ENCODE measurements at places on chromosomes 2 and 18. TPM values are rescaled to one million over a fixed set of nuclear protein-coding genes. Genes with fewer than 3 reads are reported as not detected.

- no peaks in the 10 kb centered on the region for H3K27me3 ChIP-seq
- no peak for DNase-seq
- H3K36me3 ChIP-seq = no peaks in the 10 kb centered on the region
- H3K27ac ChIP-seq = no peak overlapping the region
- H3K4me3 ChIP-seq = no peak overlapping the region
- no peaks in the 10 kb centered on the region for H3K4me1 ChIP-seq
Measured at GRCh38 chr2:48728295-48728694, 27.2 kb downstream of the LHCGR start.

GRCh38 chr2:198525211-198525969 is 721.0 kb downstream of the PLCL1 start:
- no peak overlapping the region for H3K27ac ChIP-seq
- H3K4me3 ChIP-seq = no peak overlapping the region
- no peaks in the 10 kb centered on the region for H3K27me3 ChIP-seq
- H3K4me1 ChIP-seq = no peaks in the 10 kb centered on the region

MERTK gene
- 0.20 TPM for total RNA-seq

PNPT1 gene
- 14.3 TPM for total RNA-seq

DNA sequence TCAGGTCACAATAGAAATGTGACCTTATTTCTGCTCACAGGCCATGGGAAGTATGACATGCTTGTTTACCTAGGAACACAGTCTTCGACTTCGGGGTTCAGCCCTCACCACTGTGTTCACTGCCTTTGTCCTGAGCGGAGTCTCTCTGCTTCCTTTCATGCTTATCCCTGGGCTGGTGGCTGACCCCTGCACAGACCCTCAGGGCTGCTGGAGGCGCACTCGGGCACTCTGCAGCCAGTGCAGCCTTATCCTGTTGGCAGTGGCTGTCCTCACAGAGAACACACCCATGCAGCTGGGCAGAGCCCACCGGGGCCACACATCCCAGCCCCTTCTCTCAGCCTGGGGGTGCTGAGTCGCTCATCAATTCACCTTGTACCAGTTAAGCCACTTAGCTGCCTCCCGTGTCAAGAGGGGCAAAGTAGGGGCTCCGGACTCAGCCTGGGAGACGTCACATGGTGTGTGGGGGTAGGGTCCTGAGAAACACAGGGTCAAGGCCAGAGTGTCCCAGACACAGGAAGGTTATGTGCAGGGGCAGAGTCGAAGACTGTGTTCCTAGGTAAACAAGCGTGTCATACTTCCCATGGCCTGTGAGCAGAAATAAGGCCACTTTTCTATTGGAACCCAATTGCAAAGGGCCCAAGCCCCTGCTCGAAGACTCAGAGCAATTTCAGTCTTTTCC is 107.5 kb downstream of the FAM210A start:
- H3K27ac ChIP-seq = no peak overlapping the region
- H3K4me3 ChIP-seq = no peak overlapping the region
- H3K27me3 ChIP-seq = no peaks in the 10 kb centered on the region

- H3K4me3 ChIP-seq = no peak overlapping the region
- no peaks in the 10 kb centered on the region for H3K4me1 ChIP-seq
- H3K27ac ChIP-seq = no peak overlapping the region
- DNase-seq = no peak
Measured at GRCh38 chr2:236642584-236643291, 73.1 kb downstream of the ACKR3 start.

MAB21L4 gene
- total RNA-seq = not detected

GRCh38 chr2:133241224-133241571 is 327.1 kb downstream of the NCKAP5 start:
- no peak overlapping the region for H3K4me3 ChIP-seq
- no peak for DNase-seq
- H3K4me1 ChIP-seq = no peaks in the 10 kb centered on the region

NETO1 gene
- not detected for total RNA-seq

- H3K36me3 ChIP-seq = no peaks in the 10 kb centered on the region
- no peaks in the 10 kb centered on the region for H3K4me1 ChIP-seq
- no peak overlapping the region for H3K4me3 ChIP-seq
- no peak overlapping the region for H3K27ac ChIP-seq
- no peak for DNase-seq
Measured at GRCh38 chr2:105385731-105386540, 12.9 kb downstream of the FHL2 start.

ANKRD62 gene
- not detected for total RNA-seq

- H3K4me3 ChIP-seq = no peak overlapping the region
- H3K27ac ChIP-seq = no peak overlapping the region
- no peaks in the 10 kb centered on the region for H3K36me3 ChIP-seq
- no peak for DNase-seq
- H3K4me1 ChIP-seq = no peaks in the 10 kb centered on the region
Measured at GRCh38 chr2:199756743-199757142, 94.2 kb downstream of the FTCDNL1 start.

SH3RF3 gene
- 1.4 TPM for total RNA-seq

- no peak overlapping the region for H3K27ac ChIP-seq
- H3K27me3 ChIP-seq = no peaks in the 10 kb centered on the region
- H3K4me1 ChIP-seq = no peaks in the 10 kb centered on the region
- H3K36me3 ChIP-seq = no peaks in the 10 kb centered on the region
- DNase-seq = peak; percentile 8
- H3K4me3 ChIP-seq = no peak overlapping the region
Measured at GRCh38 chr2:222483513-222484039, 59.2 kb downstream of the SGPP2 start.

DNA sequence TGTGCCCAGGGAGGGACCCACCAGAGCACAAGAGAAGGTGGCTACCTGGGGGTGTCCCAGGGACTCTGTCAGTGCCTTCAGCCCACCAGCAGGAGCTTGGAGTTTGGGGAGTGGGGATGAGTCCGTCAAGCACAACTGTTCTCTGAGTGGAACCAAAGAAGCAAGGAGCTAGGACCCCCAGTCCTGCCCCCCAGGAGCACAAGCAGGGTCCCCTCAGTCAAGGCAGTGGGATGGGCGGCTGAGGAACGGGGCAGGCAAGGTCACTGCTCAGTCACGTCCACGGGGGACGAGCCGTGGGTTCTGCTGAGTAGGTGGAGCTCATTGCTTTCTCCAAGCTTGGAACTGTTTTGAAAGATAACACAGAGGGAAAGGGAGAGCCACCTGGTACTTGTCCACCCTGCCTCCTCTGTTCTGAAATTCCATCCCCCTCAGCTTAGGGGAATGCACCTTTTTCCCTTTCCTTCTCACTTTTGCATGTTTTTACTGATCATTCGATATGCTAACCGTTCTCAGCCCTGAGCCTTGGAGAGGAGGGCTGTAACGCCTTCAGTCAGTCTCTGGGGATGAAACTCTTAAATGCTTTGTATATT is 14.0 kb downstream of the ITM2C start:
- peaks cover 3% of the 10 kb centered on the region for H3K4me1 ChIP-seq
- H3K27me3 ChIP-seq = no peaks in the 10 kb centered on the region
- no peak overlapping the region for H3K27ac ChIP-seq
- DNase-seq = no peak
- no peak overlapping the region for H3K4me3 ChIP-seq

- H3K4me3 ChIP-seq = no peak overlapping the region
- H3K27ac ChIP-seq = no peak overlapping the region
- peaks cover 9% of the 10 kb centered on the region for H3K4me1 ChIP-seq
- no peaks in the 10 kb centered on the region for H3K36me3 ChIP-seq
- no peaks in the 10 kb centered on the region for H3K27me3 ChIP-seq
- no peak for DNase-seq
Measured at GRCh38 chr2:48423376-48423775, 106.6 kb upstream of the STON1 start.

DNA sequence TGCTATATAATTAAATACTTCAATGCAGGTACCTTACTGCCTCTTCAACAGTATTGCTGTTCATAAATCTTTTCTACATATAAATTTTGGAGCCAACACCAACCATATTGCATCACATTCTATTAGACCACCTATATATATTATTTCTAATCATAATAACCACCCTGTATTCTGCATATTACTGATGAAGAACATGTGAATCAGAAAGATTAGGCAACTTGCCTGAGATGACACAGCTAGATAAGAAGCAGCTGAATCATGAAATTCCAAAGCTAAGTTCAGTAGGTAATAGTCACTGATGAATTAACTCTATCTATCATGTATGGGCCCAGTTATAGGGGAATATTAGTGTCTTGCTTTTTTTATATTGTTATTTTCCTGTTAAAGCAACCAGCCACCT is 161.8 kb downstream of the AGPS start:
- no peaks in the 10 kb centered on the region for H3K27me3 ChIP-seq
- H3K4me1 ChIP-seq = peaks cover 8% of the 10 kb centered on the region
- no peaks in the 10 kb centered on the region for H3K36me3 ChIP-seq
- no peak for DNase-seq
- H3K4me3 ChIP-seq = no peak overlapping the region

DNA sequence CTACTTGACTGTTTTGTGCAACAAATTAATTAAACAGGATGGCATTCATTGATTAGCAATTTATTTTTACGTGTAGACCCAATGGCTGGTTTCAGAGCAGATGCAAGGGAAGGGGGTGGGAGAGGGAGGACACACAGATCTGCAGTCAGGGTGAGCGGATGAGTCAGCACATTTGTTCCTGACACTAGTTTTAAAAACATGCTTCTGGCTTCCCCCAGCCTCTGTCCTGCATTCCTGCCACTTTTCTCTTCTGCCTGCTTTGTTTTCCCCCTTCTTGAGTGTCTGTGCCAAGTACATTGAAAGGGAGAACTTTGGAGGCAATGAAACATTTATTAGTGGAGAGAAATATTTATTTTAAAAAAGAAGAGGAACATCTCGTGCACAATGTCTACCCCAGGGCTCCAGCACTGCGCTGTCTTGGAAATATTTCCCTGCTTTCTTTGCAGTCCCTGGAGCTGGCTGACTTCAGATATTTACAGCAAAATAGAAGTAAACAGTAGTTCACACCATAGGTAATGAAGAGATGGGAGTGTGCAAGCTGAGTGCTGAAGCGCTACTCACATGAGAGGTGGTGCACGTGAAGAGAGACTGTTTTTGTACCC is 52.2 kb downstream of the NRP2 start:
- no peak for DNase-seq
- H3K4me3 ChIP-seq = no peak overlapping the region
- H3K36me3 ChIP-seq = no peaks in the 10 kb centered on the region
- no peak overlapping the region for H3K27ac ChIP-seq

- no peaks in the 10 kb centered on the region for H3K36me3 ChIP-seq
- DNase-seq = no peak
- no peaks in the 10 kb centered on the region for H3K27me3 ChIP-seq
- no peak overlapping the region for H3K4me3 ChIP-seq
- H3K4me1 ChIP-seq = no peaks in the 10 kb centered on the region
Measured at GRCh38 chr18:75897386-75897785, 469.9 kb upstream of the SMIM21 start.

ZC3H8 gene
- total RNA-seq = 16.6 TPM

Data from CD4-positive, CD25-positive, alpha-beta regulatory T cell (primary cell).